ENCODE measurements at places on chromosomes 11 and 22.

DNA sequence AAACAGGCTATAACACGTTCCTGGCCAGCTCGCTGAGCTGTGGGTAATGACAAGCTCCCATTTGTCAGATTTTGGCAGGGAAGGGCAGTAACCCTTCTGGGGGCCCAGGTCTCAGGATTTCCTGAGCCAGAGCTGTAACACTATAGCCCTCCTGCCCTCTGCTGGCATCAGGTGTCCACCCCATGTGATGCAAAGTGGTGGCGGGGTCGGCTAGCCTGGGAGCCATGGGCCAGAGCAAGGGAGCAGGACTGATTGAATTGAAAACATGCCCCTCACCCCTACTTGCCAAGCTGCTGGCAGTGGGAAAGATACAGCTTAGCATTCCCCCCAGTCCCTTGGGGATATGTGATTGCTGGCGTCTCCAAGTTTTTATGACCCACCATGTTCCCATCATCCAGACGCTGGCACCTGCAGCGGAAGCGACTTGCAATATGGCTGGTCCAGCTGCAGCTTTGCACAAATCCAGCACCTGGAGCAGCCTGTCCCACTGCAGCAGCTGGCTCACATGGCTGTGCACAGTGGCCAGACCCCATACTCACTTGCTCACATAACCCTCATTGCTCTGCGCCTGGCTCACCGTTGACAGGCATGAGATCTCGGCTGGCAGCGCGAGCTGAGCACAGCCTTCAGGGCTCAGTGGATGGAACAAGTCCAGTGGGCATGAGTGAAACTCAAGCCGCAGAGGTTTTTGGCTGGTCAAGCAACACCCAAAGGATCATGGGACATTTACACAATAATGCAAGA lies 1147.8 kb downstream of the JRKL start:
- DNase-seq, result no peak

DNA sequence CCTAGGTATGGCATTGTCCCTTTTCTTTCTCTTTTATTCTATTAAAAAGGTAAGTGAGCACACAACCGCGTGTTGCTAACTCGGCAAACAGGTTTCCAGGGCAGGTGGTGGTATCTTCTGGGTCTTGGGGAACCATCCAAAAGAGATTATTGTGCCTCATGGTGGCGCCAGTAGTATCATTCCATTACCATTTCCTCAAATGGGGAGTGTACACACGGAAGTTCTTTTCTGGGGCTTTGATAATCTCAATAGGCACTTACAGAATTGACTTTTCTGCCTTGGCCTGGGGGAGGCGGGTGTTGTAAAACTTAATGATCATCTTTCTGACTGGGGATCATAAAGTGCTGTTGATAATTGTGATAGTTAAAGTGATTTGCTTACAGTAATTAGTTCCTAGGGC lies 234.1 kb downstream of the KIRREL3 start:
- DNase-seq, result no peak

DNA sequence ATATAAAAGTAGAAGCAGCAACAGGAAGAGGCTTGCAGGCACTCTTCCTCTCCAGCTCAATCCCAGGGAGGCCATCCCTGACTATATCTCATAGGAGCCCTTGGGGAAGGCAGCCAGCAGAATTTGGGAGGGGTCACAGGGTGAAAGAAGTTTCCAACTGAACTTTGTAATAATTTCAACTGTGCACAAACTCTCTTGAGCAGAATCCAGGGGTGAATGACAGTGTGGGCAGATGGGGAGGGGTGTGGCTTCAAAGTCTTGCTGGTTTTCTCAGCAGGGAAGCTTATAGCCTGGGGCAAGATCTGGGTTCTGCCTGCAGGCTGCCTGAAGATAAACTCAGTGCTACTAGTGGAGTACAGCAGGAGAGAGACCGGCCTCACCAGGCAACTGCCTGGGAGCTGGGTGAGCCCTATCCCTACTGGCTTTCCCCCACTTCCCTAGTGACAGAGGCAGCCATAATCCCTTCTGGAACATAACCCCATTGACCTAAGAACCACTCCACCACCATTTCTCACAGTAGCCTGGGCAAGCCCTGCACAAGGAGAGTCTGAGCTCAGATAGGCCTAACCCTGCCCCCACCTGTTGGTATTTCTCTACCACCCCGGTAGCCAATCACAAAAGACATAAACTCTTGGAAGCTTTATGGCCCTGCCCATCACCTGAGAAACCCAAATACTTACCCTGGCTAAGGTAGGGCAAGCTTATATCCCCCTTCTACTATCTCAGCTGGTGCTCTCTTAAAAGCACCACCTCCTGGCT lies 17.8 kb upstream of the TTC12 start:
- no peak for DNase-seq

GRCh38 chr11:119772641-119773415 lies 43.8 kb upstream of the NECTIN1 start:
- DNase-seq, result no peak

GRCh38 chr11:73260127-73260457 lies 12.0 kb upstream of the P2RY6 start:
- DNase-seq, result no peak

DNA sequence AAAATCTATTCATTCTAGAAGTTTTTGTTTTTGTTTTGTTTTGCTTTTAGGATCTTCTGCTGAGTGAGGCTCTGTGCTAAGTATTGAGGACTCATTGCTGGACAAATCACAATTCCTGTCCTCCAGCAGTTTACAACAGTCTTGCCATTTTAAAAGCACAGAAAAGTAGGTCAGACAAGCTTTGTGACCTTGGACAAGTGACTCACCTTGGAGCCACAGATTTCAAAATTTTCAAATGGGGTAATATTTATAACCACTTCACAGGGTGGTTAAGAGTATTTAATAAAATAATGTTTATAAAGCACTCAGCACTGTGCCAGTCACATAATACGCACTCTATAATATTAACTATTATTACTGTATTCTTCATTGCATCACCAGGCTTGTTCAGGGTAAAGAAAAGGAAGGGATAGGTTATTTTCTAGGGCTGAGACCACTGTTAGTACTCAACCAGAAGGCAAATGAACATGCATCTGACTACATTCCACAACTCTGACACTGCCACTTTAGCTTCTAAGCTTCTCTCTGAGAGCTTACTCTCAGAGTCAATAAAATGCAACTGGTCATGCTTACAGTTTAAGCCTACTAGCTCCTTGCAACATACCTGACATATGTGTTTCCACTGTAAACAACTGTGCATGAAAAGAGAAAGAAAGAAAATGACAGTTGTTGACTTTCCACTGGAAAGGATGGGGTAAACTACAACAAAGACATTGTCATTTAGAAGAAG lies 63.2 kb upstream of the FIBIN start:
- DNase-seq, result peak; percentile 81

DNA sequence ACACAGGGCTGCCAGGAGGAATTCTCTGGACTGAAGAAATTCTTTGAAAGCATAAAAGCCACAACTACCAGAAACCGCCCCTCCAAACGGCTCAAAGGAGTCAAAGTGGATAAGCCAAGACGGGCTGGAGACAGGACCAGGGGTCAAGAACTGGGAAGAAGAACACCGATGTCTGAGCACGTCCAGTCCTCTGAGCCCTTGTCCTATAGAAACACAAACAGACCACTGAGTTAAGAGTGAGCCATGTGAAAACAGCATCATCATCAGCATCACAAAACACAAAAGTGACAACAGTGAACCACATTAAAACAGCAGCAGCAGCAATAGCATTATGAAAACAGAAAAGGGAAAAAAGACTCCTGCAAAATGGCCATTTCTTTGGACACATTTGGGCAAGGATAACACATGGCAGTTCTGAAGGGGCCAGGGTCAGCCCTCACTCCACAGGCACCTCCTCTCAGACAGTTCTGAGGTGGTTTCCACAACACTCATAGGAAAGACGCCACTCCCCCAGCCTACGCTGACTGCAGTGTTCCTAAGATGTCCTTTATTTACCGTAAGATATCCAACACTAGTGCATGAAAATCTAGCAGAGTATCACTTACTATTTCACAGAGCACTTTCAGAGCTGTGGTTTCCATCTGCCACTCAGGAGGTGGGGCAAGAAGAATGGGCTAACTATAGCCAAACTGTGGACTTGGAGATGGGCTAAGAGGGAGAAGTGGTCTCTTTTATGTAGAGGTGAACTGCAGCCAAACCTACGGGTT lies 28.6 kb upstream of the YPEL1 start:
- no peak for DNase-seq

- DNase-seq, result no peak
These were observed 152.7 kb upstream of the BLID start for GRCh38 chr11:122268601-122269130.

GRCh38 chr11:61656347-61657077 lies 23.7 kb upstream of the DAGLA start:
- DNase-seq, result no peak

DNA sequence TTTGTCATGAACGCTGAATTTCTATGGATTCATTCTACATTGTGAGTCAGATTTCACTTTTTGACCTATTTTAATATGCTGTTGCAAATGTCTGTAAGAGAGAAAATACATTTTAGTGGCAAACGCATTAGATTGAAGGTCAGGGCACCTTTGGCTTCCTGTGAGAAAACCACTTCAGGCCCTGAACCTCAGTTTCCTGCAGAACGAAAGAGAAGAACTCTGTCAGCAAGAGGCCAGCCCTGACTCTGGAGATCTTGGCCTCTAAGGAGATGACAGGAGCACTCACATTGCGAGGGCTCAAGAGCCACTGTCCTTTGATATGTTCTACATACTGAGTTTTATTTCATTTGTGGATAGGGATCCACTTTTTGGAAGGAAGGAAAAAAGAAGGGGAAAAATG lies 83.6 kb downstream of the KCNJ1 start:
- no peak for DNase-seq

DNA sequence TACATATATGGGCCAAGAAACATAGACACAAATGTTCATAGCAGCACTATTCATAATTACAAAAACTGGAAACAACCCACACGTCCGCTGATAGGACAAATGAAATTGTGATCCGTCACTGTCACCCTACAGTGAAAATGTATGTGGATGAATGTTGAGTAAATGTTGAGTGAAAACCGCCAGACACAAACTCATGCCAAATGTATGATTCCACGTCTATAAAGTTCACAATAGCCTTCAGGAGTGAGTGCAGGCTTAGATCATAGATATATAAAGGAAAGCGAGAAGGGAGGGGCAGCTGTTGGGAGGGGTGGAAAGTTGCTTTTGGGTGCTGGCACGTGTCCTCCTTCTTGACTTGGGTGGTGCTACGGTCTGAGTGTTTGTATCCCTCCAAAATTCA lies 33.6 kb downstream of the DBX1 start:
- DNase-seq, result no peak

GRCh38 chr22:20139391-20140106 lies 7.9 kb downstream of the ZDHHC8 start:
- DNase-seq, result no peak

DNA sequence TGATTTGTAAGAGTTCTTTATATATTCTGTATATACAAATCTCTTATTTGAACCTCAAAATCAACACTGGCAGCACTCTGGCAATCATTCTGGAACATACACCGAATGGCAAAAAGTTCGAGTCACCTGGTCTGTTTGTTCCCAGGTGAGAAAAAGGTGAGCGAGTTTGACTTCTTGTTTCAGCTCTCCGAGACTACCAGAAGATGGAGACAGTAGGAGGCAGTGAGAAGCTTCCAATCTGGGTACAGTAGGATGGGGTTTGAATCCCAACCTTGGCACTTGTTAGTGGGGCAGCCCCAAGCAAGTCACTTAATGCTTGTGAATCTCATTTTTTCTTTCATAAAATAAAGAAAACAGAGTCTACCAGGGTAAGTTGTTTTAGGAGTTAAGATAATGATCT lies 76.4 kb downstream of the C2CD3 start:
- no peak for DNase-seq

GRCh38 chr22:18999008-18999407 lies 62.9 kb upstream of the PRODH start:
- no peak for DNase-seq

GRCh38 chr11:96189351-96189750 lies 153.6 kb downstream of the MAML2 start:
- DNase-seq, result no peak

- DNase-seq, result no peak
These were observed 68.7 kb downstream of the PRR5L start for GRCh38 chr11:36364551-36365325.

DNA sequence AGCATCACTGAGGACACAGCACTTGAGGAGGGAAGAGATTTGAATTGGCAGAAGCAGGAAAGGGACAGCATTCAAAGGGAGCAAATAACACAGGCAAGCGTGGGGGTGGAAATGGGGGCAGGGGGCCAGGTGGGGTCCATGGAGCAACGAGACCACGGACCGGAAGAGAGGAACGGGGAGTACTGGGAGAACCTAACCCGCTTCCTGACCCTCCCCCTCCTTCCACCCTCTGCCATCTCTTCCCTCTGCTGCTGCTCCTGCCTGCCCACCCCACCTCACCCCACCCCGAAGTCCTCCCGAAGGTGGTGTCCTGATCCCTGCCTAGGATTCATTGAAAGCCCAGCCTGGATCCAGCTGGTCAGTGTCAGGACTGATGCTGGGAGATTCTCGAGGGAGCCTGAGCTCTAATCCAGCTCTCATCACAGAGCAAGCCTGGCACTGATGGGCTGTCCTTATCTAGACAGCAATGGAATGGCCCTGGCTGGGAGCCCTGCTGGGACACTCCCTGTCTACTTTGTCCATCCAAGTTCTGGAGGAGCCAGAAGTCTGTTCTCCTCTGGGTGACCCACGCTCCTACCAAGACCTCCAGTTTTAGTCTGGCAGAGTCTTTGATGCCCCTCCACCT lies 105.0 kb downstream of the TRIM29 start:
- DNase-seq, result no peak

DNA sequence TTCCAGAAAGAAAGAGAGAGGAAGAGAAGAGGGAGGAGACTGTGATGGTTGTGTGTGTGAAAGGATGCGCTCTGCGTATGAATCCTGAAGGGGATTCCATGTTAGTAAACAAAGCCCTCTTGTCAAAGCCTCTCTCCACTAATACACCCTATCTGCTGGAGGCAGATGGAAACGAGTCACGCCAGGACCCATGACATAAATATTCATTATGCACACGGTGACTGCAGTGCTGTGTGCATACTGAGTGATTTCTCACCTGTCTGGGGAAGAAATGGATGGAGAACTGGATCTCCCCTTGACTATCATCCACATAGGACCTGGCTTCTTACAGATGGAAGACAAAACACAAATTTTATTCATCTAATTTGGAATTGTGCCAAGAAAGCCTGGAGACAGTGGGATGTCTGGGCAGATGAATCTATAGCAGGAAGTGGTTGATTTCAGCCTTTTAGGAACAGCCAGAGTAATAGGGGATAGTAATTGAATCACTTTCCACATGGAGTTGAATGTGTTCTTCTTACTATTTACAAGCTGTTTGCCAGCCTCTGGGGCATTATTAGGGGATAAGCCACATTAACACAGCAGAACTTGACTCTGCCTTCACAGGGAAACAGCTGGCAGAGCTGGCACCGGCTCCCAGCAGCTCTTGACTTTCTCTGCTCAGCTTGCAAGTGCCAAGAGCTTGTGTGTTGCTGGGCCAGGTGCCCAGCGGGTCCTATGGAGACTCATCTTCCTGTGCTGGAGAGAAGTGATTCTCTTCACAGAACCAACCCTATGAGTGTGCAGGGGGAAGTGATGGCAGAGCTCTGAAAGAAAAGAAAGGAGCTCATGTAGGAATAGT lies 9.0 kb downstream of the MTNR1B start:
- no peak for DNase-seq

DNA sequence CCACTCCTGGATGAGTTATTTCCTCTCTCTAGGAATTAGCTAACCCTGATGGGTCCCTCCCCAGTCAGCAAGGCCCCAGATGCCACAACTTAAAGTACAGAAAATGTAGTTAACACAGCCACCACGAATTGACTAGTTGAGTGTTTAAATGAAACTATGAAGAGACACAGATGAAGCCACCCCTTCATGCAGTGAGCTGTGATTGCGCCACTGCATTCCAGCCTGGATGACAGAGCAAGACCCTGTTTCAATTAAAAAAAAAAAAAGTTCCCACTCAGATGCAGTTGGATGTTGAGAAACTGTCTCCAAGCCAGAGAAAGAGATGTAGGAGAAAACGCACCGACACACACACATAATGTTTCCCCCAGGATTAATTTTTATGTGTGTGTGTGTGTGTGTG lies 53.3 kb downstream of the SCN3B start:
- peak; percentile 56 for DNase-seq
